ENCODE measurements at places on chromosomes 16 and 17.

DNA sequence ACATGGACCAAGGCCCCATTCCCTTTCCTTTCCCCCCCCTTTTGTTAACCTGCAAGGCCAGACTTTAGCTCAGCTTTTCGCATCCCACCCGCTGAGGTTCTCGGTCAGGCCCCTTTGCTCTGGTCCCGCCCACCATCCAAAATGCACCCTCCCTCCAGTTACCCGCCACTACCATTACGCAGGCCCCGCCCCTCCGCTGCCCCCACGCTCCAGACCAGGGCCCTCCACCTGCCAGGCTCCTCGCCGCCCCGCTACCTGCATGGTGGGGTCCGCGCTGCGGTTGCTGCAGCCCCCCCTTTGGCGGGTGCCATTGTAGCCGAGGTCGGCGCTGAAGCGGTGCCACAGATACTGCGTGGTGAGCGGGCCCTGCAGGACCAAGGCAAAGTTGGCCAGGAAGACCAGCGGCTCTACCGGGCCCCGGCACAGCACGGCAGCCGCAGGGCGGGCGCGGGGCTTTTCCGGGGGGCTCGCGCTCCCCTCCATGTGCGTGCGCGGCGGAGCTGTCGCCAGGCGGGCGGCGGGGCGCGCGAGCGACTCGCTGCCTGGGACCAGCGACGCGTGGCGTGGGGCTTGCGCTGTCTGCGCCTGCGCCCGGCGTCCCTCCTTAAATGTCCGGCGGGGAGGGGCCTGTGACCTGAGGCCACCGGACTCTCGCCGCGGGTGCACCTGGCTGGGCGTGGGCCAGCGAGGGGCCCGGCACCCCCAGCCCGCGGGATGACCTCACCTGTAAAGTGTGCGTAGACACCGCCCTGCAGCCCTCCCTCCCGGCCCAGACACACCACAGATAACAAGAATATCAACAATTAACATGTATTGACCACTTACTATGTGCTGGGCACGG lies at the start of gene SLC46A1:
TSS of gene SLC46A1 (minus strand) at position 581 of the 841 bp plus-strand sequence. CDS start at position 483, 98 bp downstream.
- no peak within 1 kb of the TSS for H3K27ac ChIP-seq
- no peak for DNase-seq
- H3K27me3 ChIP-seq, result no peaks in the 10 kb centered on the region
- H3K4me1 ChIP-seq, result peaks cover 27% of the 10 kb centered on the region
- H3K36me3 ChIP-seq, result no peaks in the 10 kb centered on the region

DNA sequence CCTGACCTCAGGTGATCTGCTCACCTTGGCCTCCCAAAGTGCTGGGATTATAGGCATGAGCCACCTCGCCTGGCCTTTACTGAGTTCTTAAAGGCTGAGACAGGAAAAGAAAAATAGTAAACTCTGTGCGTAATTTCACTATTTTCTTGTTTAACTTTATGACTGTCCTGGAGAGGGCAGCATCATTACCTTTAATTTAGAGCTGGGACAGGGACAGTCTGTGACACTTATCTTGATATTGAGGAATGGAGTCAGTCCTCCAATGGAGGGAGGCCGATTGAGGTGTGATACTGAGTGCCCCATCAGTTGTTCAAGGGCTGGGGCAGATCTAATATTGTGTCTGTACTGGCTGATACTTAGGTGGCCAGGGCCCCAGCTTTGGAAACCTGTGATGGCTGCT lies 21.5 kb upstream of the SPN start:
- no peak for DNase-seq
- H3K27me3 ChIP-seq, result no peaks in the 10 kb centered on the region
- H3K4me1 ChIP-seq, result no peaks in the 10 kb centered on the region
- H3K27ac ChIP-seq, result no peak overlapping the region
- H3K36me3 ChIP-seq, result no peaks in the 10 kb centered on the region

DNA sequence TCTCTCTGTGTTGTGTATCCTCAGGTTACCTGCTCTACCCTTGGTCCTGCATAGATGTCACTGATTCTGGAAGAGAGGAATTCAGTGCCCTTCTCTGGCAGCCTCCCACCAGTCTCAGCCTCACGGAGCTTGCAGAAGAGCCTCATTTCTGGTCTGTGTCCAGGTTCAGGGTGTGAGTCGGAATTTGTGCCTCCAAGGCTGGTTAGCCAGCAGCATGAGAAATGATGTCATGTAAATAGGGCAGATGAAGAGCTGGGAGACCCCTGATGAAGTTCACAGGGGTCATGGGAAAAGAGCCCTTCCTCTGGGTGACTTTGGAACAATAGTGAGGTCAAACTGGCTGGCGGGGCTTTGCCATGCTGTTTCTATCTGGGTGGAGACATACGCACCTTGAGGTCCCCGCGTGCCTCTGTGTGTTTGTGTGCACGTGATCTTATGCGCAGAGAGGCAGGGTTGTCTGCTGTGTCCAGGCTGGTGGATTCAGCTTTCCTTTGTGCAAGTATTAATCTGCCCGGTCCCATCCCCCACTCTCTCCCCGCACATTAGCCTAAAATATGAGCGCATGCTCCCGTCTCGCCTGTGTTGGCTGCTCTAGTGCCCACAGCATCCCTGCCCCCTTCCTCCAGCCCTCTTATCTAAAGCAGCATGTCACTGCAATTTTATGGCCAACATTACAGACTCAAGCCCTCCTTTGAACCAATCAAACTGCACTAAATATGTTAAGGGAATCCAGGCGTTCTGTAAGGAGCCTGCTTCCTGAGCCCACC lies 256.3 kb upstream of the ZFHX3 start:
- no peak overlapping the region for H3K27ac ChIP-seq
- H3K4me1 ChIP-seq, result no peaks in the 10 kb centered on the region
- H3K36me3 ChIP-seq, result no peaks in the 10 kb centered on the region

GRCh38 chr16:85948138-85948509 lies 49.2 kb downstream of the IRF8 start:
- no peak overlapping the region for H3K4me3 ChIP-seq

DNA sequence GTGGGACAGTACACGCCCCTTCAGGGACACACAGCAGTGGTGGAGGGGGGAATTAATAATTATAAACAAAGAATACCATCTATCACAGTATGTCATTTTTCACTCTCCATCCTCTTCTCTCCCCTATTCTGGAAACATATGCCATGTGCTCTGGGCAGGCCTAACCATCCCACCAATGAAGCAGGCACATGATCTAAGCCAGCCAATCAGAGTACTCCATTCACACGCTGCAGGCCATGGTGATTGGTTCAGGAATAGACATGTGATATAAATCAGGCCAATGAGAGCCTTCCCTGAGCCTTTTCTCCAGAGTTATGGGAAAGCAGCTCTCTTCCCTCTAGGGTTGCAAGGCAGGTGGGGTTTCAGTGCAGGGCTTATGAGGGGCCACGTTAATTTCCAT lies 36.5 kb downstream of the GSG1L start:
- H3K27me3 ChIP-seq, result no peaks in the 10 kb centered on the region
- no peaks in the 10 kb centered on the region for H3K4me1 ChIP-seq
- H3K27ac ChIP-seq, result no peak overlapping the region
- DNase-seq, result no peak
- H3K4me3 ChIP-seq, result no peak overlapping the region

DNA sequence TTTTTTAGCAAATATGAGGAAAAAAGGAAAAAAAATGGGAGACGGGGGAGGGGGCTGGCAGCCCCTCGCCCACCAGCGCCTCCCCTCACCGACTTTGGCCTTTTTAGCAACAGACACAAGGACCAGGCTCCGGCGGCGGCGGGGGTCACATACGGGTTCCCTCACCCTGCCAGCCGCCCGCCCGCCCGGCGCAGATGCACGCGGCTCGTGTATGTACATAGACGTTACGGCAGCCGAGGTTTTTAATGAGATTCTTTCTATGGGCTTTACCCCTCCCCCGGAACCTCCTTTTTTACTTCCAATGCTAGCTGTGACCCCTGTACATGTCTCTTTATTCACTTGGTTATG lies 1.2 kb upstream of the TMEM88 start:
- H3K4me3 ChIP-seq, result no peak overlapping the region
- no peak for DNase-seq
- peaks cover 30% of the 10 kb centered on the region for H3K27me3 ChIP-seq
- no peak overlapping the region for H3K27ac ChIP-seq
- peaks cover 13% of the 10 kb centered on the region for H3K4me1 ChIP-seq
- H3K36me3 ChIP-seq, result no peaks in the 10 kb centered on the region

DNA sequence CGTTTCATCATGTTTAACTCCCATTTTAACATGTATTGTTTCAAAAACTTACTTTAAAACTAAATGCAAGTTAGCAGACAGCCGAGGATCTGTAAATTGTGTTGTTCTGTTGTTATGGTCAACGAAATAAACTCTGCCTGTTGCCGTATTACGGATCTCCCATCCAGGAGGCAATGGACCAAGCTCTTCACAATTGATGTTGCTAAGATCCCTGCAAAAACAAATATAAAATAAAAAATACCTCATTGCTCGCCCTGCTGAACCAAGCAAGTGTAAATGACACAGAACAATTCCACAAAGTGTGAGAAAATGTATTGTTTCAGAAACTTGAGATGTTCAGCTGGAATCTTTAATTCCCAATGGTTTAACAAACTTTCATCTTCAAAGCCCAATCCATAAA lies 65.0 kb downstream of the CEP95 start:
- H3K4me3 ChIP-seq, result no peak overlapping the region
- H3K4me1 ChIP-seq, result no peaks in the 10 kb centered on the region
- DNase-seq, result no peak
- H3K27ac ChIP-seq, result no peak overlapping the region
- H3K27me3 ChIP-seq, result no peaks in the 10 kb centered on the region
- no peaks in the 10 kb centered on the region for H3K36me3 ChIP-seq

- H3K27me3 ChIP-seq, result no peaks in the 10 kb centered on the region
- no peak for DNase-seq
- no peaks in the 10 kb centered on the region for H3K36me3 ChIP-seq
- H3K4me1 ChIP-seq, result peaks cover 19% of the 10 kb centered on the region
These were observed 295.7 kb downstream of the SEC14L1 start for GRCh38 chr17:77436481-77436880.
